ENCODE measurements at places on chromosomes 11 and 22. TPM values are rescaled to one million over a fixed set of nuclear protein-coding genes. Genes with fewer than 3 reads are reported as not detected.

- no peak overlapping the region for H3K27ac ChIP-seq
- DNase-seq: no peak
Observed at GRCh38 chr11:206002-206384, 1.2 kb downstream of the BET1L start.

Gene TENM4
- total RNA-seq: 0.78 TPM

Gene C11orf52
- 14.8 TPM for total RNA-seq

DNA sequence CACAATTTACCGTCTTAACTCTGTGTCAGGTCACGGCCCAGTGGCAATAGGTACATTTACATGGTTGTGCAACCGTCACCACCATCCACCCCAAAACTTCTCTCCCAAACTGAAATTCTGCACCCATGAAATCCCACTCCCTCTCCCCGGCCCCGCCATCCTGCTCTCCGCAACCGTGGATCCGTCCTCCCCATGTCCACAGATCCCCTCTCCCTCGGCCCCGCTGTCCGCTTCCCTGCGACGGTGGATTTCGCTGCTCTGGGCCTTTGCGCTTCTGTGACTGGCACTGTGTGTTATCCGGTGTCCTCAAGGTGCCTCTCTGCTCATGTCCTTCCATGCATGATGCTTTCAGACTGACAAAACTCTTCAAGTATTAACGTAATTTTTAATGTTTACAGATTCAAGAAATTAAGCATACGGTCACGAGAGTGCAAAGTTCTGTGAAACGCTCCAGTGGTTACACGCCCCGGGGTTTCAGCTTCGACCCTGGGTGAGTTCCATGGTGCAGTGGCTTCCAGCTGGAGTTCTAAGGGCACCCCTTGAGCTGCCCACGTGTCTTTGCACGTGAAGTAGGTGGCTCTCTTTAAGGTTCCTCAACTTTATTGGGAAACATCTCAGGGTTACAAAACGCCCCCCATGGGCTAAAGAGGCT lies 76.4 kb downstream of the KCNQ1 start:
- H3K4me1 ChIP-seq: peaks cover 28% of the 10 kb centered on the region
- DNase-seq: peak; percentile 8
- H3K27me3 ChIP-seq: no peaks in the 10 kb centered on the region
- no peaks in the 10 kb centered on the region for H3K36me3 ChIP-seq

Gene PTGDR2
- total RNA-seq: 1.3 TPM

GRCh38 chr22:28773461-28773867 lies 969 bp downstream of the CCDC117 start:
- peak overlapping the region; percentile 64 for H3K4me3 ChIP-seq
- peaks cover 22% of the 10 kb centered on the region for H3K4me1 ChIP-seq
- no peak for DNase-seq
- H3K27ac ChIP-seq: peak overlapping the region; percentile 97

- no peak overlapping the region for H3K27ac ChIP-seq
- no peak overlapping the region for H3K4me3 ChIP-seq
- no peaks in the 10 kb centered on the region for H3K27me3 ChIP-seq
Observed at GRCh38 chr11:107702723-107703122, 9.1 kb downstream of the SLN start.

DNA sequence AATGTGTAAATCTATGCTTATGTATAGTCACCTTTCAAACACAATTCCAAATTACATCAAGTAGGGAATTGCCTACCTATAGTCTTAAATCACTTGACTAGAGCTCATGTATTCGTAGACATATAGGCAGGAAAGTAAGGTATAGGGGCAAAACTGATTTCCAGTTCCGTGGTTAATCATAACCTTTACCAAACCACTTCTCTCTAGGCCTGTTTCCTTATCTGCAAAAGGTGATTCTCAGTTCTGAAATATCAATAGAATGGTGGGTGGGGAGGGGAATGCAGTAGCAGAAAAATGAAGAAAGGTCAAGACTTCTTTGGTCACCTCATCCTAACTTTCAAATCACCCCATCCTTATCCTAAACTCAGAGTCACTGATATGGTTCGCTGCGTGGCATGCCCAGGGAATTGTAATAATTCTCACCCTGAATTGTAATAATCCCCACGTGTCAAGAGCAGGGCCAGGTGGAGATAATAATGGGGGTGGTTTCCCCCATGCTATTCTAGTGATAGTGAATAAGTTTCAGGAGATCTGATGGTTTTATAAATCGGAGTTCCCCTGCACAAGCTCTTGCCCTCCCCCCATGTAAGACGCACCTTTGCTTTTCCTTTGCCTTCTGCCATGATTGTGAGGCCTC lies 1.9 kb upstream of the ANO5 start:
- H3K4me1 ChIP-seq: peaks cover 8% of the 10 kb centered on the region
- no peaks in the 10 kb centered on the region for H3K36me3 ChIP-seq
- H3K27ac ChIP-seq: no peak overlapping the region
- H3K4me3 ChIP-seq: no peak overlapping the region

Gene APOBEC3B
- 2.1 TPM for total RNA-seq

DNA sequence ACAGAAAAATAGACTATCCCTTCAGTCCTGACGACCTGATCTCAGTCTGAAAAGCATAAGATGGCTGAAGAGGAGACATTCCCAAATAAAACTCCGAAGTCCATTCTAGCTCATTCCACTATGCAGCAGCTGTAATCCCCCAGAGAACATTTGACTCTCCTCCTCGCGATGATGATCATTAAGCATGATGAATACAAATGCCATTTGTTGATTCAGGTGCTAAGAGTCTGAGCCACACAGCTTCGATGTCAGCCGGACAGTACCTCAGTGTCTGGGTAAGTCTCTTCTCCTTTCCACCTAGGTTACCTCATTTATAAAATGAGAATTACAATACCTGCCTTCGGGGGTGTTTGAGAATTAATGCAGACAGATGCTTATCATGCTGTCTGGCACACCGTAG lies 94.8 kb downstream of the TENM4 start:
- no peaks in the 10 kb centered on the region for H3K36me3 ChIP-seq
- no peaks in the 10 kb centered on the region for H3K4me1 ChIP-seq
- no peak for DNase-seq
- H3K27me3 ChIP-seq: no peaks in the 10 kb centered on the region

- DNase-seq: no peak
- no peaks in the 10 kb centered on the region for H3K36me3 ChIP-seq
- H3K4me3 ChIP-seq: no peak overlapping the region
- H3K4me1 ChIP-seq: no peaks in the 10 kb centered on the region
- no peaks in the 10 kb centered on the region for H3K27me3 ChIP-seq
- no peak overlapping the region for H3K27ac ChIP-seq
Observed at GRCh38 chr11:122847466-122847865, 9.2 kb downstream of the CRTAM start.

Gene BATF2
- total RNA-seq: 20.8 TPM

Data from body of pancreas (tissue), 4 donors.